NCI-H2081 treated with DMSO at 0.1 percent for 48 hours (cell line): ENCODE measurements at places on chromosomes 1 and 21.

- no peak for DNase-seq
These were observed 32.8 kb upstream of the ZNF281 start for GRCh38 chr1:200442537-200443156.

DNA sequence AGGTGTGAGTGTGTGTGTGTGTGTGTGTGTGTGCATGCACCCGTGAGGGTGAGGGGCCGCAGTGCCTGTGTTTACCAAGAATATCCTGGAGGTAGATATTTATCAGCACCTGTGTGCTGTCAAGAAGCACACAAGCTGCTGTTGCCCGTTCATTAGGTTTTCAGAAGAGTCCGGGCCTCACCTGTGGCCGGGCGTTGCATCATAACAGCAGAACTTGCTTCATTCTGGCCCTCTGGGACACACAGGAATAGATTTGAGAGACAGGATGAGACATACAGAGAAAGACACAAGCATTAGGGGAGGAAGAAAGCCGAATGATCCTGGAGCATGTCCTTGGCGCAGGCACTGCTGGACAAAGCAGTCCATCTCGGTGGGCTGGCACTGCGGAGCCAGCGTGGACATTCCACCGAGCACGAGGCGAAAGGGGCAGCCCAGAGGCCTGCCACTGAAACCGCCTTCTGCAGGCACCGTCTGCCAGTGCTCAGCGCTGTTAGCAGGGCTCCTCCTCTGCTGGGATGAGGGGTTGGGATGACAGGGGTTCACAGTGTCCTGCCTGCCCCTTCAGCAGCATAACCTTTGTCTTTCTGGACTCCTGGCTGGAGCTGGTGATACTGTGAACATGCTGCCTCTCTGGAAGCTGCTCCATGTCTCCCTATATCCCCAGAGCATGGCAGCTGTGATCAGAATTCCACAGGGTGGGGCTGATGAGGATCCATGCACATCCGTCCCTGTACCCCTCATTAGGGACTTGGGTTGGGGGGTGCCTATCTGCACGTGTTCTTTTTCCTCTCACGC, 81.1 kb downstream of the PEX14 start:
- no peak for DNase-seq

GRCh38 chr1:54777011-54777410, 12.7 kb upstream of the PARS2 start:
- no peak for DNase-seq

DNA sequence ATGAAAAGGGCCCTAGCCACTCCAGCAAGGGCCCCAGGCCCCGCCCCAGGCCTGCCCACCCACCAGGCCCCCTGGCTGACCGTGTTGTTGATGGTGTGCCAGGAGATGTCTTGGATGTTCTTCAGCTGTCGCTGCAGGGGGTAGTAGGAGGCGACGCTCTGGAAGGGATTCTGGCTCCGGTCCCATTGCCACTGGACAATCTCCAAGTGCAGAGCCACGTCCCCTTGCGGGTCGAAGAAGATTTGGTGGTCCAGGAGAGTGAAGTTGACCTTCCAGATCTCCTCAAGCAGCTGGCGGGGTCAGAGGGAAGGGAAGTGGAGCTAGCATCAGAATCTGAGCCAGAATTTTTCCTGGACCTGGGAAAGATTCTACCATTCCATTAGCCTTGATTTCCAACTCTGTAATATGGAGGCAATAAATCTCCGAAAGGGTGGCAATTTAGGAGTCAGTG, 10.2 kb downstream of the TAS1R2 start:
- no peak for DNase-seq

- no peak for DNase-seq
These were observed 60.4 kb downstream of the DESI2 start for GRCh38 chr1:244713332-244713731.
